Hematopoietic multipotent progenitor cell (in vitro differentiated cells): ENCODE measurements at places on chromosomes 2 and 18.

GRCh38 chr18:50973367-50974126 is 5.7 kb downstream of the ELAC1 start:
- no peak for DNase-seq

GRCh38 chr2:176085861-176086771 is 2.4 kb upstream of the EVX2 start:
- no peak for DNase-seq

DNA sequence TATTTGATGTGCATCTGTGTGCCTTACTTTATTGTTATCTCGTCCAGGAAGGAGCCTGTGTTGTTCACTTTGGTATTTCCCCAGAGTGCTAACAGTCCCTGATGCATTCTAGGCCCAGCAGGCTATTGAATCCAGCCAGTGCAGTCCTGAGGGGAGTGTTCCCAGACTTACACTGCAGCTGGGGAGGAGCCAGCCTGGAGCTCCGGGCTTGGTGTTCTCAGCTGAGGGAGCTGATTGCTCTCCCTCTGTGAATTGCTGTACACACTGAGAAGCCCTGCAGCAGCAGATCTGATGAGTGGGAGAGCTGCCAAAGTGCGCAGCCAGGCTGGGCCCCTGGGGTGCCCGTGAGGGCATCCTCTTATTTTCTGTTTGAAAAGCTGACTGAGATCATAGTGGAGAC is 159.2 kb downstream of the GALNT3 start:
- no peak for DNase-seq

DNA sequence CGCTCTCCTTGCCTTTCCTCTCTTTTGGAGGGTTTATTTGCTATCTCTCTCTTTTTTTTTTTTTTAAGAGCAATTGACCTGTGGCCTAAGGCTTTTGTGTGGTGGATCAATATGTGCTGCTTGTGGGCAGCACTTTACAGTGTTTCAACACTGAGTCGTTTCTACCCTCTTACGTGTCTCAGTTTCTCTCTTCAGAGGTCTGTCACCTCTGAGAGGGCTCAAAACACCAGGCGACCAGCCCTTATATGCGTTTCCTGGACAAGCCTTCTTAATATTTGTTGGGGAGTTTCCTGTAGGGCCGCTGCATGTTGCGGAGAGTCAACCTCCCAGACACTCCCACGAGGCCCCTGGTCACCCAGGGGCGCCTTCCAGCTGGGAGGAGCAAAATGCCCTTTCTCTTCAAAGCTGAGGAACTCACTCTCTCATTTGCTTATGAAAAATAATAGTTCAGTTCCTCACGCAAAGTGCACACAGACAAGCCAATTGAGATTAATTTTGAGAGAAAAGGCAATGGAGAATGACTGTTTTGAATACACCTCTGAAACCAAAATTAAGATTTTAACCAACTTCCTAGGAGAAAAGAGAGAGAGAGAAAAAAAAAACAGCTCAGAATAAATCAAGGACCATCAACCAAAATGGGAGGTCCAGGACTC is 96.3 kb upstream of the B3GNT2 start:
- no peak for DNase-seq

GRCh38 chr18:13587937-13588336 is 138.4 kb downstream of the FAM210A start:
- no peak for DNase-seq

DNA sequence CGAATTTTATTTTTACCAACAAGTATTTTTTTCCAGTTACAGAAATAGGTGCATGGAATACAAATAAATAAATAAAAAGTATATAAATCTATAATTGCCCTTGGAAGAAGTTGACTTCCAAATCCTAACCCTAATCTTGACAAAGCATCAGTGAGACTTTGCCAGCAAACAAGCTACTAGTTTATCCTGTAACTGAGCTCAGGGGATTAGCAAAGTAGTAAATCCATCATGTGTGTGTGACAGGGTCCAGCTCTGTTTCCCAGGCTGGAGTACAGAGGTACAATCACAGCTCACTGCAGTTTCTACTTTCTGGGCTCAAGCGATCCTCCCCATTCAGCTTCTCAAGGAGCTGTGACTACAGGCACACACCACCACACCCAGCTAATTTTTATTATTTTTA is 948.0 kb upstream of the CNTNAP5 start:
- DNase-seq, result no peak

DNA sequence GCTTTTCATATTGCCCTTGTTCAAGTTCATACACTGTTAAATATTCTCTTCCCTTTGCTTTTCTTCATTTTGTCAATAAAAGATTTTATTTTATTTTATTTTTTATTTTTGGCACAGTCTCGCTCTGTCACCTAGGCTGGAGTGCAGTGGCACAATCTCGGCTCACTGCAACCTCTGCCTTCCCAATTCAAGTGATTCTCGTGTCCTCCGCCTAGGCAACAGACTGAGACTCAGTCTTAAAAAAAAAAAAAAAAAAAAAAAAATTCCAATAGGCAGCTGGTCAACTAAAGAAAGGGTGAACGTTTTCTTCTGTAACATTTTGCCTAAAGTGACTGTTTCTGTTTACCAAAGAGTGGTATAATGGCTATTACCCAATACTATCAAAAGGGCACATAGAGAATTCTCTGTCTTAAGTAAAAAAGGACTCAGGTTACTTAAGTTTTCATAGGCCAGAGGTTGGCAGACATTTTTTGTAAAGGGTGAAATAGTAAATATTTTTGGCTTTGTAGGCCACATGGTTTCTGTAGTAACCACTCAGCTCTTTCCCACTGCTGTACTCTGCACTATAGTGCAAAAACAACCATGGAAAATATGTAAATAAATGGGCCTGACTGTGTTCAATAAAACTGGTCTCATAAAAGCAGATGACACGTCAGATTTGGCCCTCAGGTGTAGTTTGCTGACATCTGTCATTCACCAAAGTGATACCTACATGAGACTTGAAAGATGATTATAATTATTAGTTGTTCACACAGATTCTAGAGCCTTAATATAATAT is 113.4 kb downstream of the MIB1 start:
- no peak for DNase-seq

- no peak for DNase-seq
Observed at GRCh38 chr2:59604123-59604522, 949.3 kb downstream of the BCL11A start.

- no peak for DNase-seq
Observed at GRCh38 chr2:106749823-106750222, 136.1 kb downstream of the ST6GAL2 start.

- no peak for DNase-seq
Observed at GRCh38 chr18:73201940-73202339, 334.2 kb upstream of the NETO1 start.

DNA sequence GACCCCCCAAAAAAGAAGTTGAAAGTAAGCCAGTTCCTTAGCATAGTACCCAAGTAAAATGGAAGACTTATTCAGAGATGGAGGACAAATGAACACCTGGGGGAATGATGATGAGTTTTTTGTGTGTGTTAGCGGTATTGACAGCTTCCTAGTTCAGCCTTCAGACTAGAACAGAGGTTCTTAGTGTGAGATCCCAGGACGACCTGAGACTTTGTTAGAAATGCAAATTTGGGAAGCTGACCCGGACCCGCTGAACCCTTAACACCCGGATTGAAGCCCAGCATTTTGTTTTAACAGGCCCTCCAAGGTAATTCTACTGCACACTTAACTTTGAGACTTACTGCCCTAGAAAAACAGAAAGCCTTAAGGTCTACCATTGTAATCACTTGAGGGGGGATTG is 20.3 kb downstream of the SPOPL start:
- DNase-seq, result no peak

DNA sequence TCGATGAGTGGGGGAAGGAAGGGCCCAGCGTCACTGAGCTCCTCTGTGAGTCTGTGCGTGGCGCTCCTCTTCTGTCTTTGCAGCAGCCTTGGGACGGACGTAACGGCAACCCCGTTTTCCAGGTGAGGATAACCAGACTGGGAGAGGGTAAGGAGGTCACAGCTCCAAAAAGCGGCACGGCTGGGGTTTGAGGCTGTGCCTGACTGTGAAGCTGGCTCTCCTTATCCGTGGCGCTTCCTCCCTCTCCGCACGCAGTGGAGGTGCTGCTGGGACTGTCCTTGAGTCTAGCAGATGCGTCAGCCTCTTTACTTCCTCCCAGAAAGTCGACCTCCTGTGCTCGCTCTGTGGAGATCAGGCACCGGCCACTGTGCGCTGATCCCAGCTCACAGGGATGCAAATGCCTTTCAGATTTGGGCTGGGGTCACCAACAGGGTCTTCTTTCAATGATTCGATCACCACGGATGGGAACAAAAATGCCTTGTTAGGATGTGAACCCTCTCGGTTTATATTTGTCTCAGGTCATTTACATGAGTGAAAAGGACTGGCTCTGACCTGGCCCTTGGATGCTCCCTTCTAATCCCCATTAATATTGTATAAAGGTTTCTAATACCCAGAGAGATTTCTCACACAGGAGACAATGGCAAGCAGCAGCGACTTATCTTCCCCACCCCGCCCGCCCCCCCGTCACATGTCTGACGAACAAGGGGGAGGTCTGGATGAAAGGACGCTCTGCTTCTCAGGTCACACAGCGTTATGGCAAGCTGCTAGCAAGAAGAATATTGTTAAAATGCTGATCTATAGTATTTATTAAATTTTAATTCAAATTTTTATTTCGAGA is 30.1 kb upstream of the E2F6 start:
- no peak for DNase-seq

GRCh38 chr18:63159590-63159989 is 160.0 kb downstream of the BCL2 start:
- no peak for DNase-seq

DNA sequence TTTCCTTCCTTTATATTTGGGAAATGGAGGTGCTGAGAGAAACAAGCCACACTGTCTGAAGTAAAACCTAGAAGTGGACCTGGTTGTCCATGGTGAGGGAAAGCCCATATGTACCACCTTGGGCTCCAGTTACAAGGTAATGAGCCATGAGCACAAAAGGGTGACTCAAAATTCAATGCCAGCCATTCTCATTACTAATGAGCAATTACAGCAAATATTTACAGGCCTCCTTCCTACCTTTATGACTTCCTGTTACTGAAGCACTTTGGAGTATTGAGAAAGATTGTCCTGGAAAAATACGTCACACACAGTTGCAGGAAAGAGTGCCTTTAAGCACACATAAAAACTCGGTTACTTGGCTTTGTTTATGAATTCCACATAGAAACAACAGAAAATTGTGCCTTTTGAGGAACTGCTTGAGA is 9.1 kb downstream of the EPAS1 start:
- DNase-seq, result no peak

DNA sequence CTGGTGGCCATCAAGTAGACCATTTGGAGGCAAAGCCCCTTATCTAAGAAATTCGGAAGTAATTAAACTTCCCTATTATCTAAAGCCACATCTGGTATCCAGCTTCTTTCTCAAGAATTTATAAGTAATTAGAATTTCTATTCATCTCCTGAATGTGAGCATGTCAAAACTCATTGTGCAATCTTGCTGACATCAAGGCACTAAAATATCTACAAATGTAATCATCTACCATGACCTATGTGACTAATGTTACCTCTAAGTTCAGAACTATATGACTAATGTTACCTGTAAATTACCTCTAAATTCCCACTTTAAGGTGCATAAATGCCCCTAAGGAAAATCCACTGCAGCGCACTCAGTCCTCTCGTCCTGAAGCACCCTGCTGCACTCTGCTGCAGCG is 773.0 kb downstream of the CPS1 start:
- no peak for DNase-seq

- no peak for DNase-seq
Observed at GRCh38 chr2:66170744-66171330, 264.1 kb upstream of the MEIS1 start.

GRCh38 chr2:236643480-236643879 is 73.9 kb downstream of the ACKR3 start:
- DNase-seq, result no peak

GRCh38 chr18:8982416-8983183 is 119.9 kb upstream of the NDUFV2 start:
- DNase-seq, result no peak
